Right atrium auricular region (tissue), 2 donors: ENCODE measurements at places on chromosomes 6 and 20. TPM values are rescaled to one million over a fixed set of nuclear protein-coding genes. Genes with fewer than 3 reads are reported as not detected.

GRCh38 chr6:132131351-132131750, 180.2 kb upstream of the CCN2 start:
- no peaks in the 10 kb centered on the region for H3K4me1 ChIP-seq
- DNase-seq = no peak
- H3K36me3 ChIP-seq = no peaks in the 10 kb centered on the region

DNA sequence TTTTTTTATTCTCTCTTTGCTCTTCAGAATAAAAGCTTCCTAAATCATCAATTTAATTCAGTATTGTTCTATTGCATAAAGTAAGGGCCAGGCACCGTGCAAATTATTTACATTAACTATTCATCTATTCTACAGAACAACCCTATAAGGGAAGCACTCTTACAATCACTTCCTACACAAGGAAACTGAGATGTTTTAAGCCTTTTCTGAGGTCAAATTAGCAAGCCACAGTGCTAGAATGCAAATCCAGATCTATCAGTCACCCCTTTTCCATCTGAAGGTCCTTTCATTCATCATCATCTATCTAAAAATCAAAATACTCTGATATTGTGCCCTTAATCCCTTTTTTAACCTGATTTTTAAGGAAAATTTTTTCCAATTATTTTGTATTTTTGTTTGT, 31.2 kb downstream of the FRK start:
- H3K4me3 ChIP-seq = no peak overlapping the region
- no peak for DNase-seq
- H3K27me3 ChIP-seq = no peaks in the 10 kb centered on the region
- no peak overlapping the region for H3K27ac ChIP-seq
- no peaks in the 10 kb centered on the region for H3K36me3 ChIP-seq

DNA sequence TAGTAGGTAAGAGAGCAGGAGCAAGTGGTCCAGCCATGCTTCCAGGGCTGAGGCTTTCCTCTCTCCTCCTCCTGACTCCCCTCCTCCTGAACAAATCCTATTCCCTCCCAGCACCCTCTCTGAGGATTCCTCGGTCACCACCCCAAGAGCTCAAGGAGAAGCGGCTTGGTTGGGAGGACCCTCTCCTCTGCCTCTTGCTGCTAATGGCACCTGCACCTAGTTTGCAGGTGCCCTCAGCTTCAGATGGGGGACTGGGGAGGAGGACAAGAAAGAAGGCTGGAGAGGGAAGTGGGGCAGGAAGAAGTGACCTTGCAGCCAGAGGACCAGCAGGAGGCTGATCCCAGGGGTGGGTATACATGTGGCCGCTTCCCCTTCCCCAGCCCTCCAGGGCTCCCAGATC, 17.5 kb downstream of the NCR2 start:
- DNase-seq = peak; percentile 5
- H3K27ac ChIP-seq = no peak overlapping the region

GRCh38 chr6:46269447-46270229, 98.9 kb upstream of the ENPP5 start:
- peak; percentile 63 for DNase-seq
- no peak overlapping the region for H3K4me3 ChIP-seq
- no peaks in the 10 kb centered on the region for H3K36me3 ChIP-seq
- H3K27me3 ChIP-seq = no peaks in the 10 kb centered on the region
- H3K4me1 ChIP-seq = peaks cover 4% of the 10 kb centered on the region
- H3K27ac ChIP-seq = no peak overlapping the region

GRCh38 chr6:12288211-12288618, 1.9 kb upstream of the EDN1 start:
- H3K27me3 ChIP-seq = no peaks in the 10 kb centered on the region
- H3K4me1 ChIP-seq = no peaks in the 10 kb centered on the region
- no peak overlapping the region for H3K4me3 ChIP-seq
- H3K27ac ChIP-seq = no peak overlapping the region

DNA sequence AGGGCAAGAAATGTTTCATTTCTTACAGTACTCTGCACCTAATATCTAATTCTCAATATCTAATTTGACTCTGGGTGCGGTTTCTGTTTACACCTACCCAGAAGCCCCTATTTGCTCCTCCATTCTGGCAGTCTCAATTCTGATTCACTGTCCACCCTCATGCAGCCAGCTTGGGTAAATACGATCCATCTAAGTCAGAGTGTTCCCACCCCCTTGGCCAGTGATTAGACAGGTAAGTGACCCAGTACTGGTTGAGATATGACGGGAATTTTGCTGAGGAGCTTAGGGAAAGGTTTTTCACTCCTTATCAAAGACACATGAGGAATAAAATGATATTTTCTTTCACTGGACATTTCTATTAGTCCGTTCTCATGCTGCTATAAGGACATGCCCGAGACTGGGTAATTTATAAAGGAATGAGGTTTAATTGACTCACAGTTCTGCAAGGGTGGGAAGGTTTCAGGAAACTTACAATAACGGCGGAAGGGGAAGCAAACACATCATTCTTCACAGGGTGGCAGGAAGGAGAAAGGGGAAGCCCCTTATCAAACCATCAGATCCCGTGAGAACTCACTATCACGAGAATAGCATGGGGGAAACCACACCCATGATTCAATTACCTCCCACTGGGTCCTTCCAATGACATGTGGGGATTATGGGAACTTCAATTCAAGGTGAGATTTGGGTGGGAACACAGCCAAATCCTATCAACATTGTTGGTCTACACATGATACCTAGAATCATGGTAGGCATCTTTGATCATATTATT, 29.4 kb downstream of the GLO1 start:
- no peaks in the 10 kb centered on the region for H3K4me1 ChIP-seq
- H3K36me3 ChIP-seq = peaks cover 17% of the 10 kb centered on the region
- DNase-seq = no peak
- no peaks in the 10 kb centered on the region for H3K27me3 ChIP-seq
- H3K4me3 ChIP-seq = no peak overlapping the region

Gene AIF1
- total RNA-seq = 8.3 TPM

- no peaks in the 10 kb centered on the region for H3K4me1 ChIP-seq
- no peak overlapping the region for H3K27ac ChIP-seq
- H3K27me3 ChIP-seq = no peaks in the 10 kb centered on the region
- H3K36me3 ChIP-seq = no peaks in the 10 kb centered on the region
Measured at GRCh38 chr6:125379174-125379573, 77.4 kb upstream of the HDDC2 start.

GRCh38 chr6:44590471-44590870, 203.0 kb downstream of the CDC5L start:
- DNase-seq = peak; percentile 32
- no peaks in the 10 kb centered on the region for H3K27me3 ChIP-seq
- H3K36me3 ChIP-seq = no peaks in the 10 kb centered on the region
- no peak overlapping the region for H3K4me3 ChIP-seq
- H3K4me1 ChIP-seq = no peaks in the 10 kb centered on the region

GRCh38 chr6:139942331-139942730, 567.9 kb upstream of the CITED2 start:
- H3K4me3 ChIP-seq = no peak overlapping the region
- no peak for DNase-seq
- peaks cover 18% of the 10 kb centered on the region for H3K4me1 ChIP-seq

Gene SIRPD
- not detected for total RNA-seq

Gene LY6G6D
- total RNA-seq = not detected

DNA sequence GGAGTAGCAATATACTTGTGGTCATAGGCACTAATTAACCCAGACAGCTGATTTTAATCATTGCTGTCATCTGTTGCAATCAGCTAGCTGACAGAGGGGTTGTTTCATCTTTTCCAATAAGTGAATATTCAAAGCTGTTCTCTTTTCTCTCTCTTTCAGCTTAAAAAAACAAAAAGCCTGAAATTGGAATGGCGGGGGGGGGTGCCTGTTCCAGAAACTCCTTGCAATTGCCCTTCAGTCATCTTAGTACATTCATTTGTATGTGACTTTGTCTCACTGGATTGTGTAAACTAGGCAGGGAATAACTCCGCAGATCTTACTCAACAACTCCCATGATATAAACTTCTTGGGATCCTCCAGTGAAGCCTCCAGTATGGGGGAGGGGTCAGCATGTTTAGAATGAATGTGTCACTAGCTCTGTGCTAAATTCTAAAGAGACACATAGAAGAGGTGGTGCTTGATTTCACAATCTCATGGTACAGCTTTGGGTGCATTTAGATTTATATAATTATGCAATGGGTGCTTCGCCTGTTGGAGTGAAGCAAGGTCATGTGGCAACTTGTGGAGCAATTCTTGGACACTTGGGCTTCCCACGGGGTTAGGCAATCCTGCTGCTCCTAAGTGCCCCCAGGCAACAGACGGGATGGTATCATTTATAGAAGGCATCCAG, 40.1 kb downstream of the SLC24A3 start:
- no peak overlapping the region for H3K27ac ChIP-seq
- no peak for DNase-seq
- H3K36me3 ChIP-seq = no peaks in the 10 kb centered on the region
- no peaks in the 10 kb centered on the region for H3K4me1 ChIP-seq

DNA sequence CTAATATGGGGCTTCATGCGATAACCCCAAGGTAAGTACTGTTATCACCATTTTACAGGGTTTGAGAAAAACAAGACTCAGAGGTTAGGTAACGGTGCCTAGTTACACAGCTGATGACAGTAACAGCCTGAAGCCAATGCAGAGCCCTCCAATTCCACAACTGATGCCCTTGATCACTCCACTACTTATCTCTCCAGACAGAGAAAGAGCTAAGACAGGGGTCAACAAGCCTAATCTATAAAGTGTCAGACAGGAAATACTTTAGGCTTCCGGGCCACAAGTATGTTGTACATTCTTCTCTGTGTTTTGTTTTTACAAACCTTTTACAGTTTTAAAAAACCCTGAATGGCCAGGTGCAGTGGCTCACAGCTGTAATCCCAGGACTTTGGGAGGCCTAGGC, 50.9 kb downstream of the MAP7 start:
- H3K27ac ChIP-seq = no peak overlapping the region
- no peaks in the 10 kb centered on the region for H3K36me3 ChIP-seq
- DNase-seq = no peak
- H3K4me1 ChIP-seq = no peaks in the 10 kb centered on the region
